ENCODE measurements at places on chromosomes 7 and 10.

DNA sequence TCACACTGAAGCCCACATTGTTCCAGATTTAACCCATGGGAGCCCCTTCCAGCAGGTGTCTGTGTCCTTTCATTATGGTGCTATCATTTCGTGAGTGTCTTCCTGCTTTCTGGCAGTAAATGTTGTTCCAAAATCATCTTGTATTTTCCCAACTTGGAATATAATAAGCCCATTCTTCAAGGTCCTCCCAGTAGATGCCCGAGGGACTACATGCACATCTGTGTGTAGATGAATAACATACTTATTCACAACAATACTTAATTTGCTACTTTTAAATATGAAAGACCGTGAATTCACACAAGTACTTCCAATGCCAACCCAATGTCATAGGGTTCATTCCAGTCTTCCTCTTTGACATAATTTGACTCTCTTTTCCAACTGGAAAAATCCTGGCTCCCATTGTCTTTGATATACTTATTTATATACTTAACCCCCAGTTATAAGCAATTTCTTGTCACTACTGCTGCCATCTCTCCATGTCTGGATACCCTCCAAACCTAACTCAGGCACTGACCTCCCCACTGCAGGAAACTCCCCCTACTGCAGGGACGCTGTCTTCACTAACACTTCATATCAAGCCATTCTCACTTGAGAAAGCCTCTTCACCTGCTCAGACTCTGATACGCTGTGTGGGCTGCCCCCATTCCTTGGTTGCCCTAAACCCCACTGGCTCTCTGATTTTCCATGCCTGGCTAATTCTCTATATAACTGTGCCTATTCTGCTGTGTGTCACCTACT lies 1119.2 kb downstream of the CNTNAP2 start:
- DNase-seq = no peak

GRCh38 chr7:123771256-123771655 lies 22.5 kb upstream of the WASL start:
- DNase-seq = no peak

- DNase-seq = no peak
Observed at GRCh38 chr7:98996150-98996552, 117.8 kb downstream of the TRRAP start.

- DNase-seq = no peak
Observed at GRCh38 chr7:94360926-94361325, 33.8 kb upstream of the COL1A2 start.

DNA sequence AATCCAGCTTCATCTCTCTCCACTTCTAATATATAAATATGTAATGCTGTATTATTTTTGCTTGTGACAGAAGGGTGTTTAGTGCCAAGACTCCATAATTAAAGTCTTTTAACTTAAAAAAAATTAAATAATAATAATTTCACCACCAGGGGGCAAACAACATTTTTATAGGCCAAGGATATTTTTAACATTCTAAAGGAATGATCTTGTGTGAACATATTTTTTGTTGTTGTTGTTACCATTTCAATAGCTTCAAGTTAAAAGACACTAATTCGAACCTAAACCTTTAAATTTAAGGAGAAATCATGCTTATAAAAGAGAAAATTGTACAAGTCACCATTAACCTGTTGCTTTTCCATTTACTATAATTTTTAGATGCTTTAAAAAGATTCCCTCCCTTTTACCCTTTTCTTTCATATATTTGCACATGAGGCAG lies 7.5 kb upstream of the DNAJC1 start:
- peak; percentile 46 for DNase-seq

DNA sequence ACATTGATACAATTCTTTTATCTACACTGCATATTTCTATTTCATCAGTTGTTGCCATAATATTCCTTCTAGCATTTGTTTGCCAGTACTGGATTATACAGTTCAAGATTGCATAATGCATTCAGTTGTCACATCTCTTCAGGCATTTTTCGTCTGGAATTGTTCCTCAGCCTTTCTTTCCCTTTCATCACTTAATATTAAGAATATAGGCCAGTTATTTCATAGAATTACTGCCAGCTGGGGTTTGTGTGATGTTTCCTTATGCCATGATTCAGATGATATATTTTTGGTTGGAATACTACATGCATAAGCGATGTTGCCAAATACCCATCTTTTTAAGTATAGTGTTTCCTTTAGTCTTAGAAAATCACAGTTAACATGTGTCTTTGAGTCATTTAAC lies 20.8 kb downstream of the KIFBP start:
- no peak for DNase-seq

- DNase-seq = no peak
Observed at GRCh38 chr10:103985726-103986125, 18.8 kb downstream of the SLK start.

GRCh38 chr7:137985897-137986251 lies 16.0 kb downstream of the CREB3L2 start:
- DNase-seq = no peak

DNA sequence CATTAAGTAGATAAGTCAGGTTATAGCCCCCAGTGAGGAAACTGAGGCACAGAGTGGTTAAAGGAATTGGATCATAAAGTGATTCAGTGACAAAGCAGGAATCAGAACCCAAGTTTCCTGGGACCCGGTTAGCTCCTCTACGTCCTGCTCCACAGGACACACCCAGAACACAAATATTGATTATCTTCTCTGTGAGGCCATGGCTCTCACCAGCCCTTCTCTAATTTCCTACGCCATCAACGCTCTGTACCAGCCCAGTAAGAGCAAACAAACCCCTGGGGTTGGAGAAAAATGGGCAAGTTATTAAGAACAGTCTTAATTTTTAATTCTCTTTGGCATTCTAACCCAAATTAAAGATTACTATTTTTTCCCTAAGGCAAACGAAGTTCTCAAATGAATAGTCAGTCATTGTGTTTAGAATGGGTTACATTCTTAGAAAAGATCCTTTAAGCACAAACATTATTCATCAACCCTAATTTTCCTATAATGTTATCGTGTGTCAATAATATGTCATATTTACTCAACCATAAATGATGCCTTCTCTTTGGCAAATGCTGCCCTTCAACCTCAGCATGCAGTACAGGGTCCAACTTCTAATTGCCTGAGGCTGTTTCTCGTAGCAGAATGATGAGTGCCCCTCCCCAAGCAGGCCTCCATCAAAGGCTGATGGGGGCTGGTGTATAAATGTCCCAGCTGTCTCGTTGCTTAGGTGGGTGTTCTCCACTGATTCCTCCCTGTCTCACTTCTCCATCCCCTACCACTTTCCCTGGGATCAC lies 25.4 kb upstream of the TM9SF3 start:
- DNase-seq = no peak

DNA sequence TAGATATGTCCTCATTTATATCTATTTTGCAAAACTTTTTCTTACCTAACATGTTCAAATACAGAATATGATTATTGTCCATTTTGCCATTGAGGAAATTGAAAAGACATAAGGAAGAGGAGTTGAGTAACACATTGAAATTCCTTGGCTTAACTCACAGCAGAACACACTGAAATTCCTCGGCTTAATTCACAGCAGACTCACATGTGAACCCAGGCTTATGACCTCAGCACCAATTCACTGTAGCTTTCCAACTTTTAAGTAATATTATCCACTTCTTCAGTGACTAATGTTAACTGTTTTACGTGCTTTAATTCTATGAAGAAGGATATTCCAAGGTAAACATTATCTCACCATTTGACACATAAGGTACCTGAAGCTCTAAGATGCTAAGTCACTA lies 597.5 kb upstream of the PFKP start:
- no peak for DNase-seq

DNA sequence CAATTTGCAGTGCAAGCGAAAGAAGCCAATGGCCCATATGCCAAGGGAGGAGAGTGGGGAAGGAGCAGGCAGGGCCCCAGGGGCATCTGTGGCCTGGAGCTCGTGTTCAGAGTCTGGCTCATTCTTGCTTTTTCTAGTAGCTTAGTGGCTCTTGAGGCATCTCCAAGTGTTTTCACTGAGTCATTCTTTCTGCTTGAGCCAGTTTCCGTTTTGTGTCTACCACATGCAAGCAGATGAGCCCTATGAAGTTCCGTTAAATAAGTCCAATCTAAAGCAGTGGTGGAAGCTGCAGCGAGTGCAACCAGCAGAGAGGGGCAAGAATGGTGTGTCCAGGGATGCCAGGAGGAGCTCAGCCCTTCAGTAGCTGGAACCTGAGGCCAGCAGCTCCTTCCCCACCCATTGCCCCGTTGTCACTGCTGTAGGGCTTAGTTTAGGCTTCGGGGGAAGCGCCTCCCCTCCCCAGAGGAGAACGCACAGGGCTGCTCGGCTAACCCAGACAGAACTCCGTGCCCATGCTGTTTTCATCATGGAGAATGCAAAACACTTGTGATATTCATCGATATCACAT lies 57.4 kb upstream of the EBF3 start:
- DNase-seq = no peak

GRCh38 chr7:12403287-12404181 lies at the start of gene VWDE:
Gene VWDE (minus strand): TSS chr7:12403865. CDS start chr7:12403716, 149 bp downstream.
- peak; percentile 35 for DNase-seq

- peak; percentile 7 for DNase-seq
Observed at GRCh38 chr7:88401009-88401623, 94.4 kb upstream of the STEAP4 start.

- DNase-seq = peak; percentile 27
Observed at GRCh38 chr10:94299417-94299816, 63.3 kb downstream of the NOC3L start.

GRCh38 chr7:95871075-95871848 lies 98.9 kb downstream of the DYNC1I1 start:
- no peak for DNase-seq

DNA sequence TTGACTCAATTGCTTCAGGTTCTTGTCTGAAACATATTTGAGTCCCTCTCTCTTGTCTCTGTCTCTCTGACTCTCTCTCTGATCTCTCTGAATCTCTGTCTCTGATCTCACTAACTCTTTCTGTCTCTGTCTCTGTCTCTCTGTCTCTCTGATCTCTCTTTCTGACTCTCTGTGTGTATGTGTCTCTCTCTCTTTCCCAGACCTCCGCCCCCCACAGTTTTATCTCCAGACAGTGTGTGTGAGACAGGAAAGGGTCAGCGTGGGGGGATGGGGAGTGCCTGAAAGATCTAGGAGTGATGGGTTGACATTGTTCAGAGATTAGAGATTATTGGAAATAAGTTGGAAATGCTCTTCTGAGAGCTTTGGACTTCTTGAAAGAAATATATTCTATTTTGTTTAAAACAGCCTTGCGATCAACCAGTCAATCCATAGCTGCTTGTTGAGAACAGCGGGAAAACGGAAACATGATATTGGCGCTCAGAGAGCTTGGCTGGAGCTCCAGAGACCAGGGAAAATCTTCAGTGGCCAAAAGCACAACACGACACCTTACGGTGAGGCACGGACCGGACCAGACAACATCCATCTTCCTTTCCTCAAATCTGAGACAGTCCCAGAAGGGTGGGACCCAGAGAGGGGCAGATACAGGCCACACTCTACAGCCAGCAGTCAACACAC lies 35.5 kb downstream of the CALML3 start:
- DNase-seq = no peak

GRCh38 chr10:14779001-14779651 lies 4.4 kb upstream of the FAM107B start:
- no peak for DNase-seq

DNA sequence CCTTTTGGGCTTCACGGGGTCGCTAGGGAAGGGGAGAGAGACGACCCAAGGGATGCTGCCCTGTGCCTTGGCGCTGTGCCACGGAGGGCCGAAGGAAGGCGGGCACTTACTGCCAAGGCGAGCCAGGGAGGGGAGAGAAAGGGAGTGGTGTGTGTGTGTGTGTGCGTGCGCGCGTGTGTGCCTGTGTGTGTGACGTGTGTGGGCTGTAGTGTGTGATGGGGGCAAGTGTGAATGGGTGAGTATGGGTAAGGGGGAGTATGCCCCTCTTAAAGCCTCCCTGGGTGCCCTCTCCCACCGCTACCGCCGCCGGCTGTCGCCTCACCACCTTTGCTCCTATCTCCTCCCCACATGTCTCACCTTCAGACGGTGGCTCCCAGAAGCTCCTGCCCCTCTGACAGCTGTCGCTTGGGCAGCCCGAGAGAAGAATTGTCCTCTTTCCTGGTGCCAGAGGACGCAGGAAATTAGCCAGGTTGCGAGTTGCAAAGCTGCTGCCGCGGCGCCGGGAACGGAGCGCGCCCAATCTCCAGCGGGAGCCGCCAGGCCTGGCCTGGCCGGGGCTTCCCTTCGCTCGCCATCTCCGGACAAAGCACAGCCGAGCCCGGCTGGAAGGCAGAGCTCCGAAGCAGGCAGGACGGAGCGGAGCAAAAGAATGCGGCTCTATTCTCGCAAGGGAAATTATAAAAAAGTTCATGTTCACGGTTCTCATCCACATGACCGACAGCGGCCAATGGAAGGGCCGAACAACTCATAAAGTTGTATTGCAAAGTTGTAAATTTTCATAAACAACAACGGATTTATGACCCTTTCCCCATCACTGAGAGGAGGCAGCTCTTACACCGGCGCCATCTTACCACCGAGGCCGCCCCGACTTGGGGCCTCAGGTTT lies at the start of gene HOXA3:
Gene HOXA3 (minus strand): TSS at position 653 of the 885 bp plus-strand sequence. CDS start 41,943 bp downstream, outside the sequence.
- no peak for DNase-seq

- DNase-seq = no peak
Observed at GRCh38 chr10:17644485-17644943, 563 bp downstream of the STAM start.

GRCh38 chr10:17075533-17076359 lies 53.9 kb downstream of the CUBN start:
- DNase-seq = no peak

DNA sequence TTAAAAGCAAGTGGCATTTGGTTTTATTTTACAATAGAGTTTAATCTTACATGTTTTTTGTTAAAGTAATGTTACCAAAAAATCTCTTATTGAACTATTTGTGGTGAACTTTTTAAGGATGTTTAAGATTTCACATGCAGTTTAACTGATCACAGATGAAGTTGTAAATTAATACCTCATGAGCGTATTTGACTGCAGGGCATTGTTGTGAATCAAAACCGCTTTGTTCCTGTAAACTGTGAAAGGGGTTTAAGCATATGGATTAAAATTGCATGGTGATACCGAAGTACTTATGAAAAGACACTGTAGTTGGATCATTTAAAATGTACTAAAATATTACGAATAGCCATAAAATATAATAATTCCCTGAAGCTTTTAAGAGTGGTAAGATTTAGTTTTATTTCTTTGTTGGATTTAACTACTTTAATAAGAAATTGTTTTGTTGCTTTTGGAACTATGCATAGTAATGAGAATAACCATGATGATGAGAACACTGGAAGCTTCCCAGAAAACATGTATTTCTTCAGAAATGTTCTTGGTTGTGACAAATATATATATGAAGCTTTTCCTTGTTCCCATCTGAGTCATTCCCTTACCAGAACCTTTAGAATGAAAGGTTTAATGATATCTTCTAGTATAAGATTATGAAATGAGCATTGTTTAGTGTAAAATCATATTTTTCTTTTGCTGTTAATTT lies 131.3 kb downstream of the ADK start:
- no peak for DNase-seq

DNA sequence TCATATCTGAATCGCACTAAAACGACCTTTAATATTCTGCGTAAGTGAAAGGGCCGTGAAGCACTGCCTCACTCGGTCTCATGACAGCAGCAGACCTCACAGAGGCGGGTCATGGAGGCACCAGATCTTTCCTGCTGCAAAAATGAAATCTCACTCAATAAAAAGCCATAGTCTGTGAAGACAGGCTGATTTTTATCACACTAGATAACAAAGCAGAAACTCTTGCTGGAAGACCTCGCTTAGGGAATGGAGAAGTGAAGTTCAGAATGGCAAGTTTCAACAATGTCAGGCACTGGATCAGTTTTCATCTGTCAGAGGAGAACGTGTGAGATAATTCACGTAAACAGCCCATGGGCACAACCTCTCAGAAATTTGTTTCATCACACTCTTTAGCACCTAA lies 8.0 kb downstream of the SEPHS1 start:
- no peak for DNase-seq

- DNase-seq = no peak
Observed at GRCh38 chr7:94344826-94345225, 49.9 kb upstream of the COL1A2 start.

All from CD4-positive, alpha-beta T cell treated with Interleukin-10 for 1 hour (primary cell).